ENCODE measurements at places on chromosomes 11 and 22.

DNA sequence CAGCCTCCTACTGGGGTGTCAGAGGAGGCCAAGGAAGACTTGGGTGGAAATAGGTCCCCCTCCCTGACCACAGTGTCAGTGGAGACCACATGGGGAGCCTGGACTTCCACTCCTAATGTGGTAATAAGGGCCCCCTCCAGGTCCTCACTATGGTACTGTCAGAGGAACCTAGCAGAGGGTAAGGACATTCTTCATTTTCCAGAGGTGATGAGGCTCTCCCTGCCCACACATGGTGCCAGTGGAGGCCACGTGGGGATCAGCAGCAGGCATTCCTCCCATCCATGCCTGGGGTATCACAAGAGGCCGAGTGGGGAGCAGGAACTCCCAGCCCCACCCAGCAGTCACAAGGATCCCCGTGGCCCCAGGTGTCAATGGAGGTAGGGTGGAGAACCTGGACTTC lies 6.5 kb upstream of the CLDN5 start:
- DNase-seq = no peak

GRCh38 chr11:115893461-115894099 lies 389.4 kb upstream of the CADM1 start:
- no peak for DNase-seq

DNA sequence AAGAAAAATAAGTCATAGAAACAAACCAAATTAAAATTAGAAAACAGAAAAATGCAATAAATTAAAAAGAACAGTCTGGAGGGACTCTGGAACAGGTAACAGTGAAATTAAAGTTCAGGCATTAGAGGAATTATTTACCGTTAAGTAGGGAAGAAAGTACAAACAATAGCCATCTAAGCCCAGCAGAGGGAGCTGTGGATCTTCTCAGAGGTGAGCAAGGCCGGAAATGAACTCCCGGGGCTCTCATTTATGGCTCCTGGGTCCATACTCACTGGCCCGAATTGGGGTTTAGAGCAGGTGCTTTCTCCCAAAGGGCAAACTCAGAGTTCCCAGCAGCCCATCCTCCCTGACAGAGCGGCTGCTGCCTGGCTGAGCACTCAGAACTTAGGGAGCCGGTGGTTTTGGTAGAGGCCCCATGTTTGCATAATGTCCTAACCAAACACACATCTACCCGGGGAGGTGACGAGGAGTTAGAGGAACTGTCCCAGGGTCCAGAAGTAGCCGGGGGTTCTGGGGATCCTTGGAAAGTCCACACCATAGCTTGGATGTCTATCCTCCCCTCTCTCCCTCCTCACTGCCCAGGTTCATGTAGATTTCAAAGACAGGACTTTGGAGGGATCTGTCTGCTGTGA lies 87.8 kb upstream of the VPREB1 start:
- DNase-seq = peak; percentile 1

DNA sequence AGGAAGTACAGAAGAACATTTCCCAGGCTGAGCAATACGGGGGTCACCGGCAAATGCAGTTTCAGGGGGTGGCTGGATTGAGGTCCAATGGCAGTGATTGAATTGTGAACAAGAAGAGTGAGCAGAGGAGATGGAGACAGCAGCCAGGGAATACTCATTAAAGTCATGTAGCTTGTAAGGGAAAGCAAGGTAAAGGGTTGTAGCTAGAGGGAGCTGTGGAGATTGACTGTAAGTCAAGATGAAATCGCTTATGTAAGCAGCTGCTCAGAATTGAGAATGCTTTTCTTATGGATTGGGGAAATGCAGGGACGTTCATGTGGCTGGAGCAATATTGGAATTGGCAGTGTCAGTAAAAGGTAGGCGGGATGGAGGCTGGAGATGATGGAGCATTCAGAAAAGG lies 111.4 kb upstream of the TBCEL start:
- DNase-seq = no peak

DNA sequence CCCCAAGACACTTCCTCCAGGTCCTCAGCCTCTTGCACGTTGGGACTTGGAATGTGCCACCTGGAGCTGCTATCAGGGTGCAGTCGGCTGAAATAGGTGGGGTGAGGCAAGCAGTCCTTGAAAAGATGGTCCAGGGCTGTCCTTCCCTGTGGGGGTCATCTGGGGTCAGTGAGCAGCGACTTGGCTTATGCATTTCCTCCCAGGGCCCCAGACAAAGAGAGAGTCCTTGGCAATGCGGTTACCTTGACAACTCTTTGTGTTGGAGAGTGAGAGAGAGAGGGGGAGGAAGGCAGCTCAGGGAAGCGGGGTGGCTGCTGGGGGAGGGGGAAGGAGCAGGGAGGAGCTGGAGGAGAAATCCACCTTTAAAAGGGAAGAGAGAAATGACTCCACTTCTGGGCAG lies 93.8 kb downstream of the MIAT start:
- DNase-seq = peak; percentile 37

DNA sequence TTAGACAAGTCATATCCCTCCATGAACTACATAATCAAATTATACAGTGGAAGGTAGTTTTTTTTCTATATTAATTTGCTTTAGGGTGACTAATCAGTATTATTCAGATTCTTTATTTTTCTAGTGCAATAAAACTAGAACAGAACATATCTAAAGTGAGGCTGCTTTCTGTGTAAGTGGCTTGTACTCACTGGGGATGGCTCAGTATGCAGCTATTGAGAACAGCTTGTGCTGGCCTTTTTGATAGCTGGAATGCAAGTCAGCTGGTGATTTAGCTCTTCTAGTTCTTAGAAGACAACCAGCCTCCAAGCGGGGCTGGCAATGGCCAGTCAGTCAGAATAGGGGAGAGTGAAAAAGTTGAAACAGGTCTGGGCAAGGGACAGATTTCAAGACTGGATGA lies 119.4 kb downstream of the BLID start:
- DNase-seq = no peak

GRCh38 chr11:12914400-12914912 lies 94.7 kb upstream of the RASSF10 start:
- peak; percentile 89 for DNase-seq

DNA sequence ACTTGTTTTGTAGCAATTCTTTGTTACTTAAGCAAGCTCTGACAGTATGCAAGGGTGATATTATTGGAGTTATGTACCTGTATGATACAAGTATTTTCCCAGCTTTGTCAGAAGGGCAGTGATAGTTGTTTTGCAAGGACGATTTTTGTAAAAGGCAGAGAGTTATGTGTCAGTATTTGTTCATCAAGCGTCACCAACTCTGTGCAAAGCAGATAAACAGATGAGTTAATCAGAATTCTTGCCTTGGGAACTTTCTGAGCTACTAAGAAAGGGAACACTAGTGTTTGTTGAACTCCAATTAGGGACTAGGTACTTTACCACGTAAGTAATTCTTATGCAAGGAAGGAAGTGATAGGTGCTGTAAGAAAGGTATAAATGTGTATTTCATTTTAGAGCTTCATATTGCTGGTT lies 1.4 kb downstream of the USP47 start:
- no peak for DNase-seq

- DNase-seq = no peak
Observed at GRCh38 chr11:3860375-3860774, 4.9 kb downstream of the STIM1 start.

- no peak for DNase-seq
Observed at GRCh38 chr11:104965735-104966134, 2.6 kb downstream of the CASP4 start.

- DNase-seq = peak; percentile 75
Observed at GRCh38 chr11:67045314-67045713, 11.3 kb upstream of the RHOD start.

DNA sequence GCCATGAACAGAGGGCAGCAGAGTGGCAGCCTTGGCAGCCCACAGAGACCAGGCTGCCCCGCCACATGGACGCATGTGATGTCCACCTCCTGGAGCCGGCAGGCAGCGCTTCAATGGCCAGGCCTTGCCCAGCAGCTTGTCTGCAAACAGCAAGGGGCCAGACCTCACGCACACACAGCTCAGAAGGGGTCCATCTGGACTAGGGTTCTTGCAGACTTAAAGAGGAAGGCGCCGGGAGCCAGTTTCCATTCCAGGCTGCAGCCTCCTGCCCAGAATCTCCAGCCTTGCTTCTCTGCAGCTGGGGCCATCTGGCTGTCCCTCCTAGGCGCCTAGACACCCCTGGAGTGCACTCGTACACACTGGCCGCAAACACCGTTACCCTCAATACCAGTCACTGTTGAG lies 91.9 kb upstream of the TMEM45B start:
- DNase-seq = no peak

DNA sequence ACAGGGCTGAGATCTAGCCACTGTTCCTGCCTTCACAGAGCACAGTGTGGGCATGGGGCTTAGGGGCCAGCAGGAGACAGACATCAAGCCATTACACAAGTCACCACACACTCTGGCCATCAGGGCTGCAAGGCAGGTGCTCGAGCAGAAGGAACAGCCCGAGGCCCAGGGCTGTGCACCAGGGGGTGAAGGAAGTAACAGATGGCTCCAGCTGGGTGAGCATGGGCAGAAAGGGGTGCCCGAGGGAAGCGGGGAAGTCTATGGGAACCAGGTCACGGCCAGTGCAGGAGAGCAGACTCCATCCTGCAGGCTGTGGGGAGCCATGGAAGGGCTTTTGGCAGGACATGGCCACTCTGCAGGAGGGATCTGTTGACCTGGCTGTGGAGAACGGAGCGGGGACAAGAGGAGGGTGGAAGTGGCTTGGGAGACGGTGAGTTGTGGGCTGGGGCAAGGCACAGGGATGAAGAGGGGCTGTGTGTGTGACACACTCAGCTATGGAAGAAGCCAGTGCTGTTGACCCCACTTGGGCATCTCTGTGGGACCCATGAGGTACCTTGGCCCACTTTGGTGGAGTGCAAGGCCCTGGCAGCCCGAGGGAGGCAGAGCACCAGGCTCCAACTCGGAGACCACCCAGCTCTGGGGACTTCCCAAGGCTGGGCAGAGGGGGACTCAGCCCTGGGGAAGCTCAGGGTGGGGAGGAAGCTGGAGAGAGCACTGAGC lies 3.6 kb downstream of the C11orf68 start:
- DNase-seq = no peak

DNA sequence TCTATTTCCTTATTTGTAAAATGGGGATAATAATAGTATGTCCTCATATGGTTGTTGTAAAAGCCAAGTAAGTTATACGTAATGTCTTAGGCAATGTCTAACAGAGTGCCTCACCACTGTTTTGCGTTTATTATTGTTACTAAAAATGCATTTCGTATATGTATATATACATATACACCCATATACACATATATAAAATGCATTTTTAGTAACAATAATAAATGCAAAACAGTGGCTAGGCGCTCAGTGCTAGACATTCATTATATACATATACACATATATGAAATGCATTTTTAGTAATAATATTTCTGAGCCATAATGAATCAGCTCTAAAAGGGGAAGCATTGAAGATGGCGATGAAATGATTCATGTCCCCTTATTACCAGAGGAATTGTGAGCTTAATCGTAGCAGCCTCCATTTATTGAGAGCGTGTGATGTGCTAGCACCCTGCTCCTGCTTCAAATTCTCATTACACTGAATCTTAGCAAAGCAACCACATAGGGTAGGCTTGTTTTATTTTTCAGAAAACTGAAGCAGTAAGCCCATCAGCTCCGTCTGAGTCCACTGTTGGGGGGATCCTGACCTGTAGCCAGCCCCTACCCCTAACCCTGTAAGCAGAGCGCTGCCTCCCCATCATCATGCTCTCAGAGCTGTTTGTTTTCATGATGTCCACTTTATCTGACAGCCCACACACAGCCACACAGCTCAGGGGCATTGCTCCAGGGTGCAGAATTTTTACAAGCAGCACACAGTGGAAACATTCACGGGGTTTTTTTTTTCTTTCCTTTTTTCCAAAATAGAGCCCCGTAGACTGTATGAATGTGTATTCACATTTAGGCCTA lies 97.1 kb upstream of the NAV2 start:
- no peak for DNase-seq

- DNase-seq = peak; percentile 66
Observed at GRCh38 chr11:122656073-122656630, 630 bp downstream of the UBASH3B start.

DNA sequence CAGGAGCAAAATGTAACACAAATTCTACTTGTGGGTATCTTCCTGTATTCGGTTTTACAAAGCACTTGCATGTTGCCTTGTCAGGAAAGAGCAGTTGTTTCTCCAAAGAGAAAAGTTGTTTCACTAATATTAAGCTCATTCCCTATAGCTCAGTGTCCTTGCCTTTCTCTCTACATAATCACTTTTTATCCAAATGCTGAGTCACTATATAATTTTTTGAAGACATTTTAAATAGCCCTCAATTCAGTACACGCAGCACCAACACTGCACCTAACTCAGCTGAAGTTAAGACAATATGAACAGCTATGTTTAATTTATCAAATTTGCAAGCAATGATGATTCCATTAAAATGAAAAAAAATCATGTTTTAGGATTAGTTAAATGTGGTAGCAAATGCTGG lies 14.5 kb upstream of the MRTFA start:
- DNase-seq = no peak

- no peak for DNase-seq
Observed at GRCh38 chr11:65357856-65358356, 3.4 kb downstream of the TIGD3 start.

DNA sequence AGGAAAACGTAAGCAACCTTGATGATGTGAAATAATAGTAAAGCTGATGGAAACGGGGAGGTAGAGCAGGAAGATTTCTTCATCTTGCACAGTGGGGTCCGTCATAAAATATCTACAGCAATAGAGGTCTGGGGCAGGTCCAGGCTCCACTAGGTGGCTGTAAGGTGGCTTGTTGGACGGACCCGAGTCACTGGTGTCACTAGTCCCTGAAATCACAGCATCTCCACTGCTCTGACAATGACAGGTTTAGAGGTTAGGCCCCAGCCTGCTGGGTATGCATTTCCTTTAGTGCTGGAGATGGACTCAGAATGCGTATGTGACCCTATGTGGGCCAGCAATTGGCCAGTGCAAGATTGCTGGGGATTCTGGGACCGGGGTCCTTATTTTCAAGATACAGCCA lies 25.2 kb upstream of the CLDN5 start:
- DNase-seq = no peak
